ENCODE measurements at places on chromosomes 1 and 21.

DNA sequence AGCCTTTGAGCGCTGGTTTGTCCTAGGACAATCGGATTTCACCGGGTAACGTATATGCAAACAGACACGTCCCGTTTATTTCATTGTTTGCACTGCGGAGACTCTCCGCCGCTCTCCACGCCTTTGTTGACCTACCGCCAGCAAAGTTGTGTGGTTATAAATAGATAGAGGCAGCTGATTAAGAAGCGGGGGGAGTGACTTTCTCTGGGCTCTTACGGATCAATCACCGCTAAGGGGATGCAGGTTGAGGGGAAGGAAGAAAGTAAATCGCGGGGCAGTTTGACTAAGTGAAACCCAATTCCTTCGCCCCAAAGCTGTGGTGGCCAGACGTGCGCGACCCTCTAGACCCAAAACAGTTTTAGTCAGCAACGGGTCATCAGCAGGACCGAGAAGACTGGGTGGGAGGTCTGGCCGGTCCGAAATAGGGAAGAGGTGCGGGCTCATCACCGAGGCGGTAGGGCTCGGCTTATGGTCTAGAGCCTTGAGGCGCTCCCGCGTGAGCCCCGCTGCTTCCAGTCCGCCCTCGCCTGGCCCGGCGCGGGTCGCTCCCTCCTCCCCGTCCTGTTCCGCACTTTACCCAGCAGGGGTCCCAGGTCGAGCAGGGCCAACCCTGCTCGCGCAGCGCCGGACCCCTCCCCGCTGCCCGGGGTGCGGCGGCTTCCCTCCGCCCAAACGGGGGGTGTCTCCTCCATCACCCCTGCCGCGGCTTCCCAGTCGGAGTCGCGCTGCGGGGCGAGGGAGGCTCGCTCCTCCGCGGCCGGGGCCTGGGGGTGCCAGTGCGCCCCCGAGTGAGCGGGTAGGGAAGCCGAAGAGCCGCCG is 120.8 kb upstream of the RRP15 start:
- DNase-seq: peak; percentile 28

DNA sequence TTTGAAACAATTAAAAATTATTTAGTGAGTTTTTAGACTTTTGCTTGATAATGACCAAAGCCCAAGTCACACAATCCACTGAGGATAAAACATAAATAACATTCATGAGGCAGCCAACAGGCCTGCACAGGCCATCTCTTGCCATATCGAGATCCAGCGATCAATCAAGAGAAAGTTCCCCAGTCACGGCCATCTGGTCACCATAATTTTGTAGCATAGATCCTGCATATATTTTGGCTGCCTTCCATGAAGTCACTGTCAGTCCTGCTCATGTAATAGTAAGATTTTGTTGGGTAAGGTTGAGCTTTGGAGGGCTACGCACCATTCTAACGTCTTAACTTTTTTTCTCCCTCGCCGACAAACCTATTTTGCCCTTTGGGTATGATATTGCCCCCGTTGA is 17.5 kb downstream of the KPNA6 start:
- DNase-seq: no peak

- peak; percentile 43 for DNase-seq
These were observed 228.9 kb upstream of the TMEM51 start for GRCh38 chr1:14924455-14925331.

DNA sequence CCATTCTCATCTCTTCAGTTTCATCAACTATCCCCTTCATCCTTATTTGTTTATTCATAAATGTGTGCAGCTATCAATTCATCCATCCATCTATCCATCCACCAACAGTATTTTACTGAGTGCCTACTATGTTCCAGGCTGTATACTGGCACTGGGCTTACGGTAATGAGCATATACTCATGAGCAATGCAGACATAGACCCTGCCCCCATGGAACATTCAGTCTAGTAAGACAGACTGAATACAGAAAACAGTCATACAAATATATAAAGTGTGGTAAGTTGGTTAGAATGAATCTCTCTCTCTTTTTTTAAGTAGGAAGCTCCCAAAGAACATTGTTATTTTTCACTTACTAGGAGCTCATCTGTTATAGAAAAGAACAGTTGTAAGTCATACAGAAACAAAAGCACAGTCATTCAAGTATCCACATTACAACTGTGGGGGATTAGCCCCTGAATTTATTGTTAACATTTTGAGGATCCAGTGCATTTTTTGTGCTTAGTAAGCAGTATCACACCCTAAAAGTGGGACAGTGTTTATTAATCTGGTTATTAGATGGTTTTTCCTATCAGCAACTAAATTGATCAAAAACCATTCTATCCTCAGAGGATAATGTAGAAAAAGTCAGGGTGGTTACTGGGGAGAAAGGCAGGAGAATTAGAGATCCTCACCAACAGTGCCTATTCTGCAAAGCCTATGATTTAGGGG is 3.6 kb downstream of the SLC16A4 start:
- DNase-seq: no peak

DNA sequence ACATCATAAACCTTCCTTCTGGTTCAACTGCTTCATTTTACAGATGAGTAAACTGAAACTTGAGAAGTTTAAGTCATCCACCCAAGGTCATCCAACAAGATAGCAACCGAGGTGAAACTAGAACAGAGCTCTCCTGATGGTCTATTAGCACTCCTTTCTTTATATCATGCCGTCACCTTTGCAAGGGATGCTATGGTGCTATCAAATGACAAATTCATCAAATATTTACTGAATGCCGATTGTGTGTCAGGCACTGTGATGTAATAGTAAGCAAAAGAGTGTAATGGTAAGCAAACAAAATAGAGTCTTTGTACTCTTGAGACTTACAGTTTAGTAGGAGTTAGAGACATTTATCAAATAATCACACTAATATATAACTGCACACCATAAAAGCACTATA is 14.0 kb upstream of the SGIP1 start:
- no peak for DNase-seq

- DNase-seq: no peak
These were observed 77.7 kb downstream of the PRRX1 start for GRCh38 chr1:170741678-170742077.

DNA sequence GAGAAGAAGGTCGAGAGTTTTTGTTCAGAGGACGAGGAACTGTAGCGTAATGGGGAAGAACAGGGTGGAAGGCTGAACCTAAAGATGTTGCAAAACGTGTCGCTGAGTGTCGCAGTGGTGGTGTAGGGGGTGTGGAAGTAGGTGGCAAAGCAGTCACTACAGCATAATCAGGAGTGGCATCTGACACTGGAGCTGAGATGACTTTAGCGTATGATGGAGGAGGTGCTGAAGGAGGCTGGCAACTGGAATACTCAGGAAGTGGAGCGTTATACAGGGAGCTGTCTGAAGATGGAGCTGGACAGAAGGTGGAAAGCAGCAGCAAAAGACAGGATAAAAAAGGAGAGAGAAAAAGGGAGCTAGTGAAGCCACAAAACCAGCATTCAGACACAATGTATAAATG is 89.9 kb upstream of the LBR start:
- DNase-seq: no peak

- DNase-seq: no peak
These were observed 9.1 kb downstream of the SWT1 start for GRCh38 chr1:185166106-185166505.

GRCh38 chr21:43810505-43811261 is 21.3 kb downstream of the RRP1 start:
- DNase-seq: peak; percentile 78

DNA sequence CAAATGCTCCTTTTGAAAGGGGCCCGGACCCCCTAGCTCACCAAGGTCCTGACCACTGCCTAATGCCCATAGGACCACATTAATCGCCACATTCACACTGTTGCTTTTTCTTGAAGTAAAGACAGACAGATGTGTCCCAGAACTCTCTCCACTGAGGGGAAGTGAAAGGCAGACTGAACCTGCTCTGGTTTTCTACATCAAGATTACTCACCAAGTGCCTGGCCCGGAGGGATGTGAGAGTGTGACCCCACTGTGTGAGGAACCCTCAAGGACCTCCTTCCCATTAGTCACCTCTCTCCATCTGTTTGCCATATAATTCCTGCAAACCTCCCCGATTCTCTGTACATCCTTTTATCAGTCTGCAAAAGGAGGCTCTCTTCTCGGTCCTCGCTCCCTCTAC is 381.5 kb downstream of the OMA1 start:
- no peak for DNase-seq

DNA sequence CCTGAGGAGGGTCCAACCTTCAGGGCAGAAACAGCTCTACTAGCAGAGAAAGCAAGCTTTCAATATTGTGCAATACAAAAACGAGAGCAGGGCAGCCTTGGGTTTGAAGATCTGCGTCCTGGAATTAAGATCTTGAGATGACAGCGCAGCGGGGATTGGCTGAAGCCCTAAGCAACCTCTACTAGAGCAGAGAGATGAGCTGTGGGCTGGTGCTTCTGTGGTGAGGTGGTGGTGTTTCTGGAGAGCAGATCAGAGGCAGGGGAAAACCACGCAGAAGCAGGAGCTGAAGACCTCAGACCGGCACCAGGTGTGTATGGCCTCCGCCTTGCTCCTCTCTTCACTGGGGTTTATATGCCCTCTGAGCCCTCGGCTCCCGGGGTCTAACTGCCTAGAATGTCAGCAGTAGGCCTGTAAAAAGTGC is 12.5 kb downstream of the TRAF3IP3 start:
- DNase-seq: no peak

DNA sequence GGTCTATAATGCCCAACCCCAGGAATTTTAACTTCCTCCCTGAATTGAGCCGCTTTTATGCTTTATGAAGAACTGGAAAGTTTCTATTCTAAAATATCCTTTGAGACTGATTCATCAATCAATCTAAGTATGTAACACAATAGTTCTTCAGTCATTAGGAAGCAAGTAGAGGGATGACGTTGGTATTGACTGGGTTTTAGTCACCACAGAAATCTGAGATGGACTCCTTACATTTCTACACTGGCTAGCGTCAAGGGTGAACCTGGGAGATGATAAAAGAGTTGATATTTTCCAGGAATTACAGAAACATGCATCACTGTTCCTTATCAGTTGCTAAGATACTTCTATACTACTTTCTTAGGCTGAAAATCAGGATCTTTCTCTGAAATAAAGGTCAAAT is 308.0 kb downstream of the HMCN1 start:
- no peak for DNase-seq

GRCh38 chr1:173255214-173255813 is 48.2 kb upstream of the TNFSF4 start:
- DNase-seq: peak; percentile 41

- DNase-seq: no peak
These were observed 19.3 kb downstream of the HS2ST1 start for GRCh38 chr1:86933562-86934377.

GRCh38 chr1:7299329-7299799 is 471.7 kb upstream of the VAMP3 start:
- peak; percentile 65 for DNase-seq

- DNase-seq: no peak
These were observed 108.3 kb downstream of the SIPA1L2 start for GRCh38 chr1:232521660-232522059.

DNA sequence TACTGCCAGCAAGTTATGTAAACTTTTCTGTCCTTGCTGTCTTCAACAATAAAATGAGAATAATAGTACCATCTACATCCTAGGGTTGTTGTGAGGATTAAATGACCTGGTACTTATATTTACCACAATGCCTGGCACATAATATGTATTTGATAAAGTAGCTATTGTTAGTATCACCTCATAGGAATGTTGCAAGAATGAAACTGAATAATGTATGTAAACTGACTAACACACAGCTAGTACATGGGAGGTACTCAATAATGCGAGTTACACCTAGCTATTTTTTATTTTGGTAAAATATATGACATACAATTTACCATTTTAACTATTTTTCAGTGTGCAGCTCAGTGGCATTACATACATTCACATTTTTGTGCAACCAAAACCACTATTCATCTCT is 169.0 kb upstream of the C8B start:
- no peak for DNase-seq

Data from A549 (cell line).